ENCODE measurements at places on chromosomes 1 and 21. TPM values are rescaled to one million over a fixed set of nuclear protein-coding genes. Genes with fewer than 3 reads are reported as not detected.

Gene EVI5
- 24.6 TPM for total RNA-seq

Gene S100A7A
- not detected for total RNA-seq

Gene SLFNL1
- total RNA-seq, result 0.14 TPM

Gene TRIM67
- not detected for total RNA-seq

Gene KCNT2
- total RNA-seq, result not detected

Gene ADAMTS5
- not detected for total RNA-seq

Gene PRDM15
- 19.1 TPM for total RNA-seq

Gene C1orf94
- not detected for total RNA-seq

Gene PLEKHA6
- total RNA-seq, result 0.07 TPM

Gene OR2M3
- total RNA-seq, result not detected

Gene IPP
- 15.3 TPM for total RNA-seq

Gene RGS4
- total RNA-seq, result not detected

Gene F13B
- not detected for total RNA-seq

Gene SLC30A2
- not detected for total RNA-seq

Gene GRHL3
- total RNA-seq, result not detected

Gene SLC9A1
- total RNA-seq, result 25.5 TPM

Gene HES2
- 0.19 TPM for total RNA-seq

Gene AMY2B
- total RNA-seq, result 3.2 TPM

Gene C1orf122
- total RNA-seq, result 26.7 TPM

Gene TSPAN1
- total RNA-seq, result not detected

Gene HFM1
- not detected for total RNA-seq

Gene LEFTY1
- not detected for total RNA-seq

Gene RNF207
- total RNA-seq, result 54.7 TPM

Gene HSD11B1
- total RNA-seq, result 15.1 TPM

Gene PEAR1
- 0.09 TPM for total RNA-seq

Gene PADI2
- total RNA-seq, result not detected

Gene SV2A
- total RNA-seq, result 18.0 TPM

Gene GPR157
- total RNA-seq, result 4.6 TPM

Gene OR2G3
- not detected for total RNA-seq

Gene FMO1
- total RNA-seq, result not detected

Gene IVL
- not detected for total RNA-seq

Gene CFAP45
- total RNA-seq, result 1.5 TPM

Gene ATPAF1
- total RNA-seq, result 41.6 TPM

Gene ASTN1
- not detected for total RNA-seq

Gene CRP
- not detected for total RNA-seq

Gene SPATA45
- total RNA-seq, result not detected

Gene CCDC17
- total RNA-seq, result 2.8 TPM

Gene TSEN15
- total RNA-seq, result 48.3 TPM

Gene ORC1
- total RNA-seq, result 44.2 TPM

Gene GUCA2A
- not detected for total RNA-seq

Gene LRRIQ3
- 0.17 TPM for total RNA-seq

Gene GPR89A
- 30.3 TPM for total RNA-seq

Gene SPTA1
- total RNA-seq, result not detected

Gene KIF21B
- total RNA-seq, result 49.3 TPM

Gene FCRL6
- total RNA-seq, result not detected

Gene TTLL10
- not detected for total RNA-seq

Gene FAM229A
- total RNA-seq, result 4.2 TPM

Gene OR1C1
- total RNA-seq, result not detected

Gene DMRTA2
- not detected for total RNA-seq

Gene BMP8A
- not detected for total RNA-seq

Gene CD5L
- total RNA-seq, result not detected

Gene MPL
- total RNA-seq, result not detected

Gene FAAH
- total RNA-seq, result 6.8 TPM

Gene TENT5C
- total RNA-seq, result 3.5 TPM

Gene FCER1A
- total RNA-seq, result not detected
